ENCODE measurements at places on chromosomes 3 and 15.

GRCh38 chr3:133505813-133506212 lies 67.7 kb upstream of the CDV3 start:
- DNase-seq: no peak

- DNase-seq: no peak
Measured at GRCh38 chr3:173748105-173748504, 350.6 kb downstream of the NLGN1 start.

GRCh38 chr3:186241910-186242821 lies 119.9 kb downstream of the DGKG start:
- DNase-seq: peak; percentile 36

- DNase-seq: peak; percentile 55
Measured at GRCh38 chr3:158091531-158091930, 14.7 kb downstream of the SHOX2 start.

DNA sequence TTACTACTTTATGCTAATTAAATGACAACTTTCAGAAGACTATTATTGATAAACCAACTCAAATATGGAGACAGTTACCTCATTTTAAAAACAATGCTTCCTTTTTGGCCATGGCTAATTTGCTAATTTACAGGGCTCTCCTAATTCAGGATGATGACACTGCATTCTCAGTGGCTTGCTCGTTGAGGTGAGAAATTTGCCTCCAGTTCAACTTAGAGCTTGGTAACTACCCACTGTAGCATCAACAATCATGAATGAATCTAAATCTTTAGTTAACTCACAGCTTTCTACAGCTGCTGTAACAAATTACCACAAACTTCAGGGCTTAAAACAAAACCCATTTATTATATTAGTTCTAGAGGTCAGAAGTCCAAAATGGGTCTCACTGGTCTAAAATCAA lies 14.0 kb downstream of the PBRM1 start:
- DNase-seq: peak; percentile 43

- peak; percentile 79 for DNase-seq
Measured at GRCh38 chr3:108036984-108037741, 53.7 kb downstream of the CD47 start.

DNA sequence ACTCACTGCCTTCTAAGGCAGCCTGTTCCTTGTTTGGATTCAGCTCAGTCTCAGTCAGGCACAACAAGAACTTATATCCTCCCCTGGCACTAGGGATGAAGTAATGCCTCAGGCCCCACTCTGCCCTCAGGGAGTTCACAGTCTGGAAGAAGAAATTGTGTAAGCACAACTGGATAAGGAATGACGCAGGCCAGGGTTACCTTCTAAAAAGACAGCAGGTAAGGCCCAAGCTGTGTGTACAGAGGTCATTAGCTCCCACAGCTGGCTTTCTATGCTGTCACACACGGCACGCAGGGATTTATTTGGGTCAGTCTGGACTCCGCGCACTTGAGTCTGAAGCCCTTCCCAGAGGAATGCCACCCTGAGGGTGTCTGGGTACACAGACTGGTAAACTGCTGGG lies 82.9 kb downstream of the IQSEC1 start:
- DNase-seq: peak; percentile 10

DNA sequence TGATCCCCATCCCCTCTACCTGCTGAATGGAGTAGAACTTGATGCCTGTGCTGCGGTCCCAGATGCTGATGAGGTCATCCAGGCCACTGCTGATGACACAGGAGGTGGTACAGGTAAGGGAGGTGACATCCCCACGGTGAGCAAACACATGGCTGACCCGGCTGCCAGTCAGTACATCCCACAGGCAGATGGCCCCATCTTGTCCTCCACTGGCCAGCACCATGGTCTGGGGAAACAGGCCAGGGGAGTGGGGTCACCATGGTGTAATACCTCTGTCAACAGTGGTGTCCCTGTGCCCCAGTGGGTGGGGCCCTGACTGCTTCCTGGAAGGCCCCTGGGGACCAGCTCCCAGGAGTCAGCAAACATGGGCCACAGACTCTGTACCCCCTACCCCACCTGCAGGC lies 33.3 kb downstream of the PTPN23 start:
- no peak for DNase-seq

DNA sequence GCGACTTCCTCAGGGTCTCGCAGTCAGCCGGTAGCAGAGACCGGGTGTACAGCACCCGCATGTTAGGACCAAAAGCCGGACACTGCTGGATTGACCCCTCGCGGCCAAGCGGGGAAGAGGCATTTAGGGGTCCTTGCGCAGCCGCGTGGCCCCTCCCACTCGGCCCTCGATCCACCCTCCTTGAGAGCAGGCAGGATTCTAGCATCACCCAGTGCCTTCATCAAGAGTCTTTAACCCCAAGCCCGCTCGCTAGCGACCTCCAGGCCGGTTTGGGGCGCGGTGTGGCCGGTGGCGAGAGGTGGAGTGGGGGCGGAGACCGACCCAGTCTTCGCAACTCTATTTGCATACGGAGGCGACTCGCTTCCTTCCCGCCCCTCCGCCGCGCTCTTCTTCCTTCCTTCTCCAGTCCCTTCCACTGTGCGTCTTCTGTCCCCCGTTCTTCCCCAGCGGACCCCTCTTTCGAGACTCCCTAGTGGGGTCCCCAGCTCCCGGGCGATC lies at the start of gene ST6GAL1:
ST6GAL1 (plus strand) TSS at position 384 of the 498 bp plus-strand sequence. CDS start 112,178 bp downstream, outside the sequence.
- DNase-seq: no peak

- DNase-seq: no peak
Measured at GRCh38 chr3:116678853-116679252, 30.7 kb upstream of the TUSC7 start.

GRCh38 chr3:58214484-58215316 lies 3.9 kb upstream of the DNASE1L3 start:
- peak; percentile 39 for DNase-seq

- DNase-seq: no peak
Measured at GRCh38 chr15:98416222-98416855, 232.0 kb upstream of the IGF1R start.

- DNase-seq: no peak
Measured at GRCh38 chr3:37594873-37595783, 266.6 kb upstream of the CTDSPL start.

DNA sequence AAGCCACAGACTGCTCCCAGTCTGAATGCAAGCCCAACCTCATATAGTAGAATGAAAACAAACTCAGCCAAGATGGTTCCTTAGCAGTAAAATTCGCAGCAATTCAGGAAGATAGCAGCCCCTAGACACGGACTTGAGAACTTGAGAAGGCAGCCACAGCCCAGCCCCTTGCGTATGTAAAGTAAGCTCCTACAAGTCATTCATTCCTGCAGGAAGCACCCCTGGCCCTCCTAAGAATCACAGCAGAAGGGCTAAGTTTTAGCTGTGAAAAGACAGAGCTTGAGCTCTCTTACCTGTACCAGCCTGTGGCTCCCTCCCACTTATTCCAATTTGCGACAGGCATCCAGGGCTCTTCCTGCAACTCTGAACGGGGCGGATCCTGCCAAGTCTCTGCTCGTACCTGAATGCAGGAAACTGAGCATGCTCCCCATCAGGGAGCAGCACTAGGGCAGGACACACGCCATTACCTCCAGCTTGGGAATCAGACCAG lies 136.4 kb downstream of the MAGI1 start:
- no peak for DNase-seq

DNA sequence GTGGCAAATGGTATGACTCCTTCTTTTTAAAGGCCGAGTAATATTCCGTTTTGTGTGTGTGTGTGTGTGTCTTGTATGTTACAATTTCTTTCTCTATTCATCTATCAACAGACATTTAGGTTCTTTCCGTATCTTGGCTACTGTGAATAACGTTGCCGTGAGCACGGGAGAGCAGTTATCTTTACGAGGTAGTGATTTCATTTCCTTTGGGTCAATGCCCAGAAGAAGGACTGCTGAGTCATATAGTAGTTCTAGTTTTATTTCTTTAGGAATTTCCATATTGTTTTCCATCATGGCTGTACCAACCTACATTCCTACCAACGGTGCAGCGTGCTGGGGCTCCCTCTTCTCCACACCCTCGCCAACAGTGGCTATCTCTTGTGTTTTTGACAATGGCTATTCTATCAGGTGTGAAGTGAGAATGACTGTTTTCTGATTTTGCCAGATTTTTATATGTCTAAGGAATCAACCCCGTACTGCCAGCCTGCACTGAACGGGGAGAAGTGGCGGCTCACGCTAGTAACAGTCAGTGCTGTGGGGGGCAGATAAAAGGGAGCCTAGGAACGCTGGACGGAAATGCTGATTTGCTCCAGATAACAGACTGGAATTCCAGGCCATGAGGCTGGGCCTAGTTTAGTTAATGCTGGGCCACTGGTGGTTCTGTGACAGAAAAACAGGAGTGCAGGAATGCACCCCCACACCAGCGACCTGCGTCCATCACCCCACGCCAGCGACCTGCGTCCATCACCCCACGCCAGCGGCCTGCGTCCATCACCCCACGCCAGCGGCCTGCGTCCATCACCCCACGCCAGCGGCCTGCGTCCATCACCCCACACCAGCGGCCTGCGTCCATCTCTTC lies 168.1 kb downstream of the XXYLT1 start:
- peak; percentile 94 for DNase-seq

DNA sequence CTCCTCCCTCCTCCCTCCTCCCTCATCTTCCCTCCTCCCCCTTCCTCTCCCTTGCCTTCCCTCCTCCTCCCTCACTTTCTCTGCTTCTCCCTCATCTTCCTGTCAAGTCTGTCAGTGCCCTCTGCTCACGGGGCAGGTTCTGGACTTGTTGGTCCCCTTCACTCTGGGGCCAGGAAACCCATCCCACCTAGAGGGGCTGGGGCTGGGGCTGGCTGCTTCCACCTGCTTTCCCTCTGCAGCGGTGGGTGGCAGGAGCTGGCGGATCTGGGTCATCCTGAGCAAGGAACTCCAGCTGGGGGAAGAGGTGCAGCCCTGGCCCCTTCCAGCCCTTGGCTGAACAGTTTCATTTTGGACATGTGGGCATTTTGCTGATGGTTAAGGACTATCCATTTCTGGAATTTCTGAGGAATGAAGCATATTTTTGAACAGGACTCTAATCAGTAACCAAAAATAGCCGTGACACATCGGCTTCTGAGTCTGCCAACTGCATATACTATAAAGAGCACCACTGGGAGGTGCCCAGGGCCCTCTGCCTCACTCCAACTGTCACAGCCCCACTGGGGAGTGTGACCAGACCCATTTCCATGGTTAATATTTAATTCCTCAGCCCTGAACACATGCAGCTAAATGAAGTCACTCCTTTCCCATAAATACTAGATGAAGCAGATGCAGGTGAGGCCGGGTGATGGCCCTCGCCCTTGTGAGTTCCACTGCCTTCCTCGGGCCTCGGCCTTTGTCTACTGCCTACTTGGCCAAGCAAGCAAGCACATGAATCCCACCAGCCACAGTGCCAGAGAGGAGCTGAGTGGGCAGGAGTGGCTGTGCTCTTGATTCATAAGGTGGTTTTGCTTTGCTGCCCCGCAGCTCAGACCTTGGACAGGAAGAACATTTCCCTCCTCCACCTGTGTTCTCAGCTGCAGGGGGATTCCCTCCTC lies 39.8 kb downstream of the CHDH start:
- DNase-seq: peak; percentile 87

- no peak for DNase-seq
Measured at GRCh38 chr15:70507772-70508371, 255.5 kb downstream of the UACA start.

DNA sequence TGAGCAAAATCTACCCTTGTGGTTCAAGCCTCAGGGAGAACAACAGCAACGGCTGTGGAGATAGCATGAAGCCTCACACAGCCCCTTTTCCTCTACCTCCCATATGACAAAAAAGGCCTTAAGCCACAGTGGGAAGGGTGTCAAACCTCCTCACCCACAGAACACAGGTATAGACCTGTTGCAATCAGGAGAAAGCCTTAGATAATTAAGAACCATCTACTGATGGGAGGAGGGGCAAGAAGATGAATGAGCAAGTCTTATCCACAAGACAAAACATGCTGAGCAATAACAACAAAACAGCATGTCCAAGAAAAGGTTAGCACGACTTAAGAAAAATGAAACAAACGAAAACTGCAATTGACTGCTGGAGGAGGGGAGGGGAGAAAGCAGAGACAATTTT lies 272.9 kb upstream of the BCHE start:
- no peak for DNase-seq

- no peak for DNase-seq
Measured at GRCh38 chr3:59704292-59704691, 654.5 kb upstream of the CFAP20DC start.

DNA sequence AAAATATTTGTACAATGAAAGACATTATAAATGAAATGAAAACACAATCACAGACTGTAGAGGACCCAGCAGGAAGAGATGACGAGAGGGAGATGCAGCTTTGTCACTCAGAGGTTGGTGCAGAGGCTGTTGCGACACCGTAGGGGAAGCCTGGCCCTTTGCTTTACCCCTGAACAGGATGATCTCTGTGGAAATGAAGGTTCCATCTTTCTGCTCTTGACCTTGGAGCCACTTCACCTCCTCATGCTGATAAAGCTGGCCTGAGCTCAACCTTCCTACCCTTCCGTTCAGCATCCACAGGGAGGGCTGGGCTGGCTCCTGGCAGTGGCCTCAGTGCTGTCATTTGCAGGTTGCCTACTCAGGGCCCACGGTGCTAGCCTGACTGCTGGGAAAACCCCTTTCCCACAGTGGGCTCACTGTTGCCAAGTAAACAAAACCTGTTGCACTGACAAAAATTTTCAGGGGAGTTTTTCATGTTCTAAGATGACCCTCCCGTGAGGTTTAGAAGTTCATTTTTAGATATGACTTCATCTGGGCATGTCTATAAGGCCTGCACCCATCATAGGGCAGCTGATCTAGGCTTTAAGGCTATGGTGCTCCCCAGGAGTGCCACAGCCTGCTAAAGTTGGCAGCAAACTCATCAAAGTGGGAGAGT lies 3.0 kb upstream of the CD80 start:
- DNase-seq: no peak

GRCh38 chr15:82799183-82799841 lies 6.6 kb downstream of the FSD2 start:
- DNase-seq: no peak

DNA sequence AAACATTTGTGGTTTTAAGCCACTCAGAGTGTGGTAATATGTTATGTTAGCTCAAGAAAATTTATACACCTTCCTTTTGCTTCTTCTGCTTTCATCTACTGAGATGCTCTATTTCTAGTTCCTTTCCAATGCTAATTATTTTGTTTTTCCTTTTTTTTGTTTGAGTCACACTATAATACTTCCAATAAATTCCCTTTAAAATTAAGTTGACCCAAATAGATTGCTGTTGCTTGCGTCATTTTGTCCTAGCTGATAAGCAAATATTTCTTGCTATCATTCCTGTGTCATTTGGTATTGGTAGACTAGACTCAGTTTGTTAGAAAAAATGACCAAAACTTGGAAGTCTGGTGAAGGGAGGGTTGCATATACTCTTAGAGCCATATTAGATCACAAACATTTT lies 437.0 kb upstream of the CNTN6 start:
- no peak for DNase-seq

Measured in AG10803 (cell line).